ENCODE measurements at places on chromosomes 16 and 17.

DNA sequence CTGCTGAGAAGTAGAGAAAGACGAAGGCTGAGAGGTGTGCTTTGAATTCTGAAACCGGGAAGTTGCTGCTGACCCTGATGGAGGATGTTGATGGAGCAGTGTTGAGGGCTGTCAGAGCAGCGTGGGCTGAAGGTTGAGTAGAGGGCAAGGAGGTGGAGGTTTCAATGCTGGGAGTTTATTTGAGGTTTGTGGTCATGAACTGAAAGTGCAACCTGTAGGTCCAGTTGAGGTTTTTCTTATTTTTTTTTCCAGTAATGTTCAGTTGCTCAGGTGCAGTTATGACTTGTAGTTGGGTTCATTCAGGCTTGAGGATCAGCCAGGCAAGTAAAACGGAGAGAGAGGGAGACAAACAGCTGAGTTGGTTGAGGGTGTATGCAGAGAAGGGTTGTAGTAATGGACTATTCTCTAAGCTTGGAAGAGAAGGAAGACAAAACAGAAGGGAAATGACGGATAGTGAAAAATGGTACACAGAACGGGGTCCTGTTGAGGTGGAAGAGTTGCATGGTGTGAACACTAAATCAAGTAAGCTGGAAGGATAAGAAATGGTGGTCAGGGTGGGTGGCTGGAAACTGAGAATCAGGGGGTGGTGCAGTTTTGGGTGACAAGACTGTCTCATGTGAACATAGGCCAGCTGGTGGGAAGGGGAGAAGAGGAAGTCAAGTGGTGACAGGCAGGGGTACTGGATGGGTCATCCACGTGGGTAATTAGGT, 8.7 kb upstream of the UBE2G1 start:
- no peak for DNase-seq

DNA sequence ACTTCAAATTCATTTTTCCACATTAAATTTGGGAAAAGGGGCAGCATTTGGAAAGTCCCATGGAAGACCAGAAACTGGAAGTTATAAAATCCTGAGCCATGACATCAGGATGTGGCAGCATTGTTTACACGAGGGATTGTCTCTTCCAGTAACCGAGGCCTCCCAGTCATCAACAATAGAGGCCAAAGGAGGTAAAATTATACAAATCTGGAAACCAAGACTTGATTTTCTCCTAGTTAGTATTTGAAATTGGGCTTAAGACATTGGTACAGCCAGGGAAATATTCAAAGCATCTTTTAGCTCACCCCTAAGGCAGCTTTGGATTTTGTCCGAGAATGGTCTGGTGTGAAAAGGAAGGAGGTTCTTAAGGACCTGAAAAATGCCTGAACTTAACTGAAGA, 251.6 kb upstream of the FOXF1 start:
- no peak for DNase-seq

DNA sequence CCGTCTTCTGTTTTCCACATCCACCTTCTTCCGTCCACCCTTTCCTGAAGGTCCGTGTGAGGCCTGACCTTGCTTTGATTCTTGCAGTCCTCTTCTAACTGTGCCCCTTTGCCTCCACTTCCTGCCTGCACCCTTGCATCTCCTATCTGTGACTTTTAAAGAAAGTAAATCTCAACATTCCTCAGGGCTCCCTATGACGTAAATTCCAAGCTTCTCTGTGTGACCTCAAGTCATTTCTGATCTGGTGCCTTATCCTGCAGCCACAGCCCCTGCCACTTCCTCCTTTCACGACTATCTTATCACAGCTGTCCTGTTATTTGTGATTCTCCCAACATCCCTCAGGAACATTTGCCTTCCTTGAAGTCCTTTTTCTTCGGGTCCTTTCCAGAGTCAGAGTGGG, 520.5 kb downstream of the CDH13 start:
- DNase-seq, result no peak

DNA sequence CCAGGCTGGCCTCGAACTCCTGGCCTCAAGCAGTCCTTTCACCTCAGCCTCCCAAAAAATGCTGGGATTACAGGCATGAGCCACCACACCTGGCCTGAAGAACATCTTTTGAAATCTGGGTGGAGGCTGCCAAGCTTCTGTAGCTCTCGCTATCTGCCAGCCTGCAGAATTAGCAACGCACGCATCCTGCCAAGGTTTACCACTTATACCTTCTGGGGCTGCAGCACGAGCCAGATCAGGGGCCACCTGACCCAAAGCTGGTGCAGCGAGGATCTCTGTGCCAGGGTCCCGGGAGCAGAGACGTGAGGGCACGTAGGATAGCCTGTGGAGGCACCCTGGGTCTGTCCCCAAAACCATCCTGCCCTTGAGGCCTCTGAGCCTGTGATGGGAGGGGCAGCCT, 22.2 kb downstream of the SLC38A8 start:
- no peak for DNase-seq

GRCh38 chr16:75087375-75087979, 29.1 kb downstream of the LDHD start:
- DNase-seq, result no peak

DNA sequence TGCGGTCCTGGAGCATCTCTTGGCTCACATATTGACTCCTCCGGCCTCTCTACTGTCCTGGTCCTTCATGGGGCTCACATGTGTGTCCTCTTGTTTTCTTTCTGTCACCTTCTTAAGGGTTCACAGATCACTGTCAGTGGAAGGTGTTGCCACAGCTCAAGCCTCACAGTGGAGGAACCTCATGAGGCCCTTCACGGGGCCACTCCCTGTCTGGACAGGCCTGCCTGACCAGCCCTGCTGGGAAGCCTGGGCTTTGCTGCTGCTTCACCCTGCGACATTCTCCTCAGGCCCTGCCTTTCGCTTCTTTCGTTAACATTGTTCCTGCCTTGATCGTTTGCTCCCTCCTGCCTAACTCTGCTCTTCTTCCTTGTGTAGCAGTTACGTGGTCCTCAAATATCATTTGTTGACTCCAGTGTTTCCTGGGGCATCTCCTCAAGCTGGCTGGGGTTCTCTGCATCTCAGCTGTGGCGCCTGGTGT, 55.9 kb downstream of the WDR45B start:
- DNase-seq, result no peak

GRCh38 chr17:34993031-34993430, 12.7 kb downstream of the LIG3 start:
- DNase-seq, result no peak

DNA sequence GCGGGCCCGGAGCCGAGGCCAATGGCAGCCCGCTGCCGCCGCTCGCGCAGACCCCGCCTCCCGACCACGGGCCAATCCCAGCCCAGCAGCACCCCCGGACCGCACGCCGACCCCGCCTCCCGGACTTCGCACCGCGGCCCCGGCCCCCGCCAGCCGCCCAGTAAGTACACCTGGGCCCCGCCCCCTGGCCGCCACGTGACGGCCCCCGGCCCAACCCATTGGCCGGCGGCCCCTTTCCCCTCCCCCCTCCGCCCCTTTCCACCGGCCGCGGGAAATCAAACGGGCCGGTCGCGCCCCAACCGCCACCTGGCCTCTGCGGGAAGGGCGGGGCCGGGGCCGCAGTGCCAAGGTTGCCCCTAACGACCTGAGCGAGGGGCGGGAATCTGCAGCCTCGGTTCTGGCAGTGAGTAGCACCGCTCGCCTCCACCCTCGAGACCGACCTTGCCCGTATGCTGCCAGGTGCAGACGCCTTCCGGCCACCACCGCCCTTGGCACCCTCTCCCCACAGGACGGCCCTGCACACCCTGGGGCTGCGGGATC, at the start of gene YBX2:
TSS of gene YBX2 (minus strand) at position 26 of the 540 bp plus-strand sequence. CDS start 139 bp downstream, outside the sequence.
- peak; percentile 57 for DNase-seq

- no peak for DNase-seq
These were observed 52.7 kb upstream of the TNRC6C start for GRCh38 chr17:77905766-77906165.

GRCh38 chr16:47991491-47991890, 164.3 kb downstream of the ABCC12 start:
- DNase-seq, result no peak

GRCh38 chr16:58518083-58518979, 3.0 kb downstream of the SETD6 start:
- DNase-seq, result no peak

- DNase-seq, result no peak
These were observed 7.4 kb downstream of the PRCD start for GRCh38 chr17:76547183-76547641.

DNA sequence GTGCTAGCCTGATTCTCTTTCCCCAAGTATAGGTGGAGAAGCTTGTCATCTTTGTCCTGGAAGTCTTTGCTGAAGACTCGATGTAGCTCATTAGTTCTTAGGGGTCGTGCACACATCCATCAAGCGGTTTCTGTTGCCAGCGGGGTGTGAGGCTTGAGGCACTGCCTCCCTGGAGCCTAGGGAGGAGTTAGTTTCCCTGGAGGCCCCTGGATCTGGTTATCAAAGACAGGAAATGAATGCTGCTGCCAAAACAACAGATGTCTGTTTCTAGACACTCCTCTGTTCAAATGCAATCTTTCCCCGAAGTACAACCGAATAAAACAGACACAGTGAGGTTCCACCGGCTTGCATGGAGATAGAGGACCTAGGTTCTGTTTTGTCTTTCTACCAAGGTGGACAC, 17.5 kb downstream of the HS3ST4 start:
- DNase-seq, result no peak

Measured in stimulated activated CD8-positive, alpha-beta memory T cell treated with anti-CD3 and anti-CD28 coated beads, Interleukin-15, amount 100 ng/mL, for 4 hours (primary cell).